ENCODE measurements at places on chromosomes 4 and X.

DNA sequence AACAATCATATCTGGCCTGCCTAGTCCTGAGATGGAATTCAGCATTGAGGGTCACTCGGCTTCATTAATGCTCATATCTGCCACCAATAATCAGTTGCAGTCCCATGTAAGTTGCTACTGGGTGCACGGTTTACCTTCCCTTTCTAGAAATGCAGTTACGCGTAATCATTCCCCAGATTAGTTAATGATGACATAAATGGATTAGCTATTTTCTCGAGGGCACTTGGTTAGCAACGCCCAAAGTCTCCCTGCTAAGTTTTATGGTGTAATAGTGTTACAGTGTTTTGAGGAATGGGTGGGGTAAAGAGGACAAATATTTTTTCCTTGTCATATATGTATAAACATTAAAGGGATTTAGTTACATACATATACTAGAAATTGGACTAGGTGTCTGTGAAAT lies 118.8 kb downstream of the MID1 start:
- no peak for DNase-seq

DNA sequence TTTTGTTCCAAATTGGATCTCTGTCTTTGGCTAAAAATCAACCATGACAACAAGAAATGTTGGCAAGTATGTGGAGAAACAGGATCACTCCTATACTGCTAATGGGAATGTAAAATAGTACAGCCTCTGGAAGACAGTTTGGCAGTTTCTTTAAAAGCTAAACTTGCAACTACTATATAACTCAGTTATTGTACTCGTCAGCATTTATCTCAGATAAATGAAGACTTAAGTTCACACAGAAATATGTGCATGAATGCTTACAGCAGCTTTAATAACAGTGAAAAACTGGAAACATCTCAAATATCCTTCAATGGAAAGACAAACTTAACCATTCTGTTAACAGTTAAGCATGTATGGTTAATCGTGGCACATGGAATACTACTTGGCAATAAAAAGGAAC lies 15.4 kb upstream of the HAND2 start:
- no peak for DNase-seq

GRCh38 chr4:140374130-140374477 lies 658 bp downstream of the SCOC start:
- no peak for DNase-seq

DNA sequence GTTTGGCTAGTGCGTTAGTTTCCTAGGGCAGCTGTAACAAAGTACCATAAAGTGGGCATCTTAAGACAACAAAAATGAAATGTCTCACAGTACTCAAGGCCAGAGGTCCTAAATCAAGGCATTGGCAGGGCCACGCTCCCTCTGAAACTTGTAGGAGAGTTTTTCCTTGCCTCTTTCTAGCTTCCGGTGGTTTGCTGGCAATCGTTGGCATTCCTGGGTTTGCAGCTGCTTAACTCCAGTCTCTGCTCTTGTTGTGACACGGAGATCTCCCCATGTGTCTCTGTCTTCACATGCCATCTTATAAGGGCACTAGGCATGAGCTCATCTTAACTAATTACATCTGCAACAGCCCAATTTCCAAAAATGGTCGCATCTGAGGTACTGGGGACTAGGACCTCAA lies 362.0 kb upstream of the BOD1L1 start:
- no peak for DNase-seq

DNA sequence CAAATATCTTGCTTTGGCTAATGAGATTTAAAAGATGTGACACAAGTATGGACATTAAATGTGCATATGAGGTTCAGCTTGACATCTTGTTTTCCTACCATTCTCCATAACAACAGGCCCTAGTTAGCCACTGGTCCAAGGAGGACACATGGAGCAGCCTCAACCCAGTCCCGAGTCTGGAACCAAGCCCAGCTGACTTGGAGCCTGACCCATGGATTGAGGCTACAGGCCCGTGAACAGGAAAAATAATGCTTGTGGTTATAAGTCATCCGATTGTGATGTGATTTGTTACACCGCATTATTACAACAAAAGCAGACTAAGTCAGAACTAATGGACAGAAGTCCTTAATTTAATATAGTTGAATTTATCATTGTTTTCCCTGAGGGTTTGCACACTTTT lies 123.2 kb upstream of the BANK1 start:
- DNase-seq = no peak

- no peak for DNase-seq
Observed at GRCh38 chr4:127782275-127783025, at the start of gene HSPA4L. TSS of gene HSPA4L (plus strand) at chr4:127782322. CDS start at chr4:127782551, 229 bp downstream.

DNA sequence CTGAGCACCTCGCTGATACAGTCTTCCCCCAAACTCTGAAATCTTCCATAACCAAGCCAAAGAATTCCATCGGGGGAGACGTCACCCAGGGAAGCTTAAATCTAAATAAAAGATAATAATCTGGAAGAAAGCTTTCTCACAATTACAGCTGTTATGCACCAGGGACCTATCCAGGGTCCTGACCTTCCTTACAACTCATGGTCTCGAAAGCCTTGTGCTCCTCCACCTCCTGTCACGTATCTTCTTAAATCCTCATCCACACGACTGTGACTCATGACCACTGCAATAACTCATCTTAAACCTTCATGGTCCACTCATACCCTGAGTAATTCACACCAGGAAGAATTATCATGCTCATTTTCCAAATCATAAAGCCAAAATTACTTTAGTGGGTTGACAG lies 166.8 kb upstream of the FRG1 start:
- DNase-seq = no peak

DNA sequence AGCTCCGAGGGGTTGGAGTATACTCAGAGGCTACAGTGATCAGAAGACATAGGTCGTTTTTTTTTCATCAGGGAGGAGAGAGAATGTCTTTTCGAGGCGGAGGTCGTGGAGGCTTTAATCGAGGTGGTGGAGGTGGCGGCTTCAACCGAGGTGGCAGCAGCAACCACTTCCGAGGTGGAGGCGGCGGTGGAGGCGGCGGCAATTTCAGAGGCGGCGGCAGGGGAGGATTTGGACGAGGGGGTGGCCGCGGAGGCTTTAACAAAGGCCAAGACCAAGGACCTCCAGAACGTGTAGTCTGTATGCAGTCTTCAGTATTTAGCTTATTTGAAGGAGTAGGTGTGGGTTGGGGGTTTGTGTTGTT lies 500 bp downstream of the GAR1 start:
- DNase-seq = peak; percentile 15

GRCh38 chrX:103754401-103754800 lies 22.2 kb upstream of the PLP1 start:
- DNase-seq = no peak

DNA sequence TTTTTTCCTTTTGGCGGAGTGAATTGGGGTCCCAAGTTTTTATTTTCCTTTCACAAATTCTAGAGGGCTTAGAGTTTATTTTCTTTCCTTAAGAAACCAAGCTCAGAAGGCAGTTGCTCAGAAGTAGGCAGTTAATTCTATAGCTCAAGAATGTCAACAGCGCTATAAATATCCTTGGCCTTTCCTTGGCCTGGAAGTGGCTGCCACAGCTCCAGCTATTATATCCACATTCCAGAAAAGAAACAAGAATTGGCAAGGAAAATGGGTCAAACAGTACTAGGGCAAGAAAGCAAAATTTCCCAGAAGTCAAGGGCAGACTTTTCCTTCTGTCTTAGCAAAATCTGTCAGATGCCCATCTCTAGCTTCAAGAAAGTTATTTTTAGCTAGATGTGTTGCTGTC lies 31.0 kb downstream of the SLC10A6 start:
- DNase-seq = no peak

DNA sequence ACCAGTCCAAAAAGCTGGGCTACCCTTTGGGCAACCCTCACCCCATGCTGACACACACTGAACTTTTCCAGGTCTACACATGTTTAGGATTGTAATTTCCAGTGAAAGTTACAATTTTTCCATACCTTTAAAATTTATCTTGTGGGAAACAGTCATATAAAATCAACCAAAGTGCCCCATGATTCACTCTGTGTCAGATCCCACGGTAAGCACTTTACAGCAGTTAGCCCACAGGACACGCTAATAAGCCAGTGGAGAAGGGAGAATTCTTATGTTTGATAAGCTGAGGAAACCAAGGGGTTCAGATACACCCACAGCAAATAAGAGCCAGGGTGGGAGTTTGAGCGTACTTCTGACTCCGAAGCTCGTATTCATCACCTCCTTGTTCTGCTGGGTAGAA lies 72.4 kb upstream of the TBL1X start:
- DNase-seq = no peak

- DNase-seq = no peak
Observed at GRCh38 chr4:146428298-146428697, 93.4 kb downstream of the SLC10A7 start.

- no peak for DNase-seq
Observed at GRCh38 chr4:106869551-106869950, 166.6 kb downstream of the DKK2 start.

GRCh38 chr4:83283181-83283580 lies 1.4 kb downstream of the COQ2 start:
- DNase-seq = no peak

DNA sequence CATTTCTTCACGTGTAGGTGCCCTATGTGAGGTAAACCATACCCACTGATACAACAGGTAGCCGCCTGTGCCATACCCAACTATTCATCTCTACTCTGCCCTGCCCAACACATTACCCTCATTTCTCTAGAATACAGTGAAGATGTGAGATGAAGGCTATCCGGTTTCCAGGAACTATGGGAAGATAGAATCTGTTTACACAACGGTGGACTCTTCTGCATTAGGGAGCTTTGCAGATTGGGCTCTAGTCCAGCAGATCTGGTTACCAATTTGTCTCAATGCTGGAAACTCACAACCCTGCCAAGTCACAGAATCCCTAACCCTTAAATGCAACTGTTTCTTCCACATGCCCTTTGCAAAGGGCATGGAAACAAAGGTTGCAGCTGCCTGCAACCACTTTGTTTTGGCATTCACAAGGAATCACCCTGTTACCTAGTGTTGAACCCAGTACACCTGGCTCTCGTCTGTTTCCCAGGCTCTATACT lies 6.4 kb upstream of the SLAIN2 start:
- no peak for DNase-seq

DNA sequence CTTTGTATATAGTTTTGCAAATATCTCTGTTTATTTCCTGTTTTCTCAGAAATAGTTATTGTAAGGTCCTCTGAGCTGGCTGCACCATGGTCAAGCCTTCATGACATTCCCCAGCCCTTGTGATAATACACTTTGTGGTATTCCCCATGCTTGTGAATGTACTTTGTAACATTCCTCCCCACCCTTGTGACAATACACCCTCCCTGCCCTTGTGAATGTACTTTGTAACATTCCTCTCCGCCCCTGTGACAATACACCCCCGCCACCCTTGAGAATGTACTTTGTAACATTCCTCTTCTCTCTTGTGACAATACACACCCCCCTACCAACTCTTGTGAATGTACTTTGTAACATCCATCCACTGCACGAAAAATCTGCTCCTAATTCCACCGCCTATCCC lies 530.7 kb downstream of the CENPC start:
- no peak for DNase-seq

GRCh38 chr4:6124386-6125102 lies 75.8 kb downstream of the JAKMIP1 start:
- no peak for DNase-seq

GRCh38 chrX:133685822-133686221 lies 270.5 kb upstream of the GPC4 start:
- DNase-seq = no peak
